ENCODE measurements at places on chromosomes 6 and 20.

DNA sequence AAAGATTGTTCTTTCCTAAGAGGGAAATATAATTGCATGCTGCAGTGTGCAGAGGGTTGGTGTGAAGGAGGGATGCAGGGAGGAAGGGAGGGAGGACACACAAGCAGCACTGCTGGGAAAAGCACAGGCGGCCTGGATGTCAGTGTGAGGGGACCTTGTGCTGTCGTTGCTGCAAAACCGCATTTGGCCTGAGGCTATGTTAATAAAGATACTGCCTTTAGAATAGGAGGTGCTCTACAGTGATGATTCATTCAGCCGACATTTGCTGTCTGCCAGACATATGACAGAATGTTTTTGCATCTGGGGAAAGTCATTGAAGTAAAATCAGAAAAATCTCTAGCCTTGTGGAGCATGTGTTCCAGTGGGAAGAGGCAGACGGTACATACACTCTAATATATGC, 50.5 kb upstream of the TRIM26 start:
- H3K27ac ChIP-seq = no peak overlapping the region
- H3K4me1 ChIP-seq = peaks cover 2% of the 10 kb centered on the region
- no peak overlapping the region for H3K4me3 ChIP-seq
- peaks cover 4% of the 10 kb centered on the region for H3K36me3 ChIP-seq
- H3K27me3 ChIP-seq = peaks cover 14% of the 10 kb centered on the region
- no peak for DNase-seq

GRCh38 chr6:102085257-102085656, 691.7 kb downstream of the GRIK2 start:
- DNase-seq = no peak
- no peak overlapping the region for H3K4me3 ChIP-seq
- H3K4me1 ChIP-seq = peaks cover 3% of the 10 kb centered on the region
- no peaks in the 10 kb centered on the region for H3K27me3 ChIP-seq

DNA sequence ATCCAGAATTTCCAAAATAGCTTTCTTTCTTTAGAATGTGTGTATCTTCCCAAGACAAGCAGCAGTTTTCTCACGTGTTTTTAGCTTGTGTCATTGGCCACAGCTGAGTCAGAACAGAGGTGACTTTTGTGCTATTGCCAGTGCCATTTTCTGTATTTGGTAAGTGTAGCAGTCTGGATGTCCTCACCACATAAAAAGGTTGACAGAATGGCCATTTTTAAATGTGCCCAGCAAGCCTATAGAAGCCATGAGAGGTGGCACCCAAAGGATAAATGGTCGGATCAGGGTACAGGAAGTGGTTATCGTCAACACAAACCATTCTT, 269.5 kb upstream of the HSF2 start:
- H3K27ac ChIP-seq = no peak overlapping the region
- DNase-seq = no peak
- no peaks in the 10 kb centered on the region for H3K36me3 ChIP-seq
- H3K4me1 ChIP-seq = no peaks in the 10 kb centered on the region
- no peak overlapping the region for H3K4me3 ChIP-seq
- no peaks in the 10 kb centered on the region for H3K27me3 ChIP-seq

DNA sequence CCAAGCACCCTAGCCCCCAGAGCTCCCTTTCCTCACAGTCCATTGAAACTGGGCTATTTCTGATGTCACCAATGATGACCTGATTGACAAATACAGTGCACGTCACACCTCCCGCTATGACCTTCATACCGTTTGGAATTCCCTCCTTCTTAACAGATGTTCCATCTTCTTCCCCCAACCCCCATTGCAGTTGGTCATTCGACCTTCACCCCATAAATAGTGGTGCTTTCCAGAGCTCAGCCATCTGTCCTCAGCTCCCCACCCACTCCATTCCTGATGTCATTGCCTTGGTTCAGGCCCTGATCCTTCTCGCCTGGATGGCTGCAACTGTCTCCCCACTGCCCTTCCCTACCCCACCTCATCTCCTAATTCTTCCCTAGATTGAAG, 198.5 kb downstream of the SOD2 start:
- peaks cover 15% of the 10 kb centered on the region for H3K27me3 ChIP-seq
- no peaks in the 10 kb centered on the region for H3K4me1 ChIP-seq
- DNase-seq = no peak
- H3K4me3 ChIP-seq = no peak overlapping the region
- no peaks in the 10 kb centered on the region for H3K36me3 ChIP-seq
- H3K27ac ChIP-seq = no peak overlapping the region
